ENCODE measurements at places on chromosomes 3 and 15.

- DNase-seq: no peak
Measured at GRCh38 chr15:78767331-78767951, 43.8 kb downstream of the ADAMTS7 start.

- no peak for DNase-seq
Measured at GRCh38 chr3:16825617-16826204, 59.0 kb upstream of the PLCL2 start.

- DNase-seq: no peak
Measured at GRCh38 chr3:151121016-151121415, 35.6 kb downstream of the MED12L start.

DNA sequence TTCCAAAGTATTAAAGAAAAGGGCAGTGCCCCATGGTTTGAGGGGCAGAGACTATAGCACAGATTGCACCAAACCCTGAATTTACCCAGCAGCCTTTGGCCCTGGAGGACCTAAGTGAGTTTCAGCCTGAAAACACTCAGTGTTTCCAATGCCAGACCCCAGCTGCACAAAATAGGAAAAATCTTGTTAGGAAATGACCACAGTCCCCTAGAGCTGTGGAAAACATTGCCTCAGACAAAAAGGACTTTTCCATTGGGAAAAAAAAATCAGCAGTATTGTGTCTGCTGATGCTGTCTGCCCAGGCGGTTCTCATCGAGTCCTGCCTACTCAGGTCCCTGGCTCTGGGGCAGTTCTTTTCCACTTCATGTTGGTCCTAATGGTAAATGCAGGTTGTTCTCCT lies 121.7 kb upstream of the DLG1 start:
- DNase-seq: no peak

- no peak for DNase-seq
Measured at GRCh38 chr3:128494367-128494650, 1.3 kb upstream of the GATA2 start.

DNA sequence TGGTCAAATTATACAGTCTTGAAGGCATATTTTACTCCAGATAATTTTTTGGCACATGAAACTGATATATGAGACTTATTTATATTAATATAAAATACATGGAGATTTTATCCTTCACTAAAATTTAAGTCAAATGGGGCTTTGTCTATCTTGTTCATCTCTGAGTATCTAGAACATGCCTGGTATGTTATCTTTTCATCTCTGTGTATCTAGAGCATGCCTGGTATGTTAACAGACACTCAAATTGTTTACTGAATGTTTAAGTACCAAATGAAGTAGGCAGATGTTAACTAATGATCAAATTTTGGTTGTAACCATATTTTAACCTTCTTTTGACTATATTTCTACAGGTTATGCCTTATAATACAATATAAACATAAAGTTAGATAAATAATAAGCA lies 7.7 kb downstream of the GTF2A2 start:
- no peak for DNase-seq

- no peak for DNase-seq
Measured at GRCh38 chr15:101062471-101063171, 143.5 kb downstream of the LRRK1 start.

DNA sequence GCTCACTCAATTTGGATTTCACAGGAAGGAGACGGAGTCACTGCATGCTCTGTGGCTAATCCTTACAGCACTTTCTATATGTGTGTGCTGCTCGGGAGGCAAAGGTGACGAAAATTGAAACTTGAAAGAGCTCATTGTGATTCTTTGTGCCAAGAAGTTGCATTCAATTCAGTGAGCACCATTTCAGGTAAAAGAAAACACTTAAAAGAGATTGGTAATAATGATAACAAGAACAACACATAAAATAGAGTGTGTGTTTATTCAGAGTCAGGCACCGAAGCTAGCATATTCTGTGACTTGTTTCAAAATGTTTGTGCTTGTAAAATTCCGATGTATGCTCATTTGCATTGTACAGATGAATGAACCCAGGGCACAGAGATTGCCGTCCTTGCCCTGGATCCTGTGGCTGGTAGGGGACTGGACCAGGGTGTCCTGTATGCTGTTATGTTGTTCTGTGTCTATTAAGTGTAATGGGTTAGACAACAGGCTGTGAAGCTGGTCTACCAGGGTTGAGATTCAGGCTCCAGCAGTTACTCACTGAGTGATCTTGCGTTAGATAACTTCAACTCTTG lies 193.3 kb upstream of the PROK2 start:
- no peak for DNase-seq

DNA sequence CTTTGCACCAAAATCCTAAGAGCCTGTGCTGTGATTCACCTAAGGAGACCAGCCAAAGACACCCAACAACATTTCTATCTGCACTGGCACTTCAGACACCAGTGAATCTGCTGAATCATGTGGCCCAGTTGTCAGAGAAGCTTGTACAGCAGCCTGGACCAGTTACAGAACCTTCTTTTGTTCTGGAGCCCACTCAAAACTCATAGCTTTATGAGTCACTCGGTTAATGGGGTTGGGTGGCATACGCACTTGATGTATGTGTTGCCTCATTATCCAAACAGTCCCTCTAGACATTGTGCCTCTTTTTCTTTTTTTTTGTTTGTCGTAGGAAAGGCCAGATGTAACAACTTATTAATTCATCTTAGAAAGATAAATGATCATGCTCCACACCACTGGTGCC lies 25.6 kb upstream of the GOLGA6L2 start:
- no peak for DNase-seq

DNA sequence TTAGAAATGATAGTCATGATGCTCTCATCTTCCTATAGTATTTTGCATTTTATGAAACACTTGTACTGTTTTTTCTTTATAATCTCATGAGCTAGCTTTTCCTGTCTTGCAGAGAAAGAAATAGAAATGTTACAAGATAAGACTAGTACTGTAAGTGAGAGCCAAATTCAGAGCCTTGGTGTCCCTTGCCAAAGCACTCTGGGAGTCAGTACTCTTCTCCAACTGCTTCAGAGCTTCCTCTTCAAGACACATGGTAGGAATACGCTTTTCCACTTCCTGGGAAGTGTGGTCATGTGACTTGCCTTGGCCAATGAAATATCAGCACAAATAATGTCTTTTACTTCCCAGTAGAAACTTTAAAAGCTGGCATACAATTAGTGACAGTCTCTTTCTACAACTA lies 112.4 kb downstream of the SEMA6D start:
- DNase-seq: no peak

- no peak for DNase-seq
Measured at GRCh38 chr3:106792716-106793115, 584.5 kb upstream of the CCDC54 start.

- no peak for DNase-seq
Measured at GRCh38 chr3:65170390-65171042, 482.7 kb upstream of the ADAMTS9 start.

GRCh38 chr15:39144051-39144450 lies 436.8 kb upstream of the THBS1 start:
- DNase-seq: no peak

DNA sequence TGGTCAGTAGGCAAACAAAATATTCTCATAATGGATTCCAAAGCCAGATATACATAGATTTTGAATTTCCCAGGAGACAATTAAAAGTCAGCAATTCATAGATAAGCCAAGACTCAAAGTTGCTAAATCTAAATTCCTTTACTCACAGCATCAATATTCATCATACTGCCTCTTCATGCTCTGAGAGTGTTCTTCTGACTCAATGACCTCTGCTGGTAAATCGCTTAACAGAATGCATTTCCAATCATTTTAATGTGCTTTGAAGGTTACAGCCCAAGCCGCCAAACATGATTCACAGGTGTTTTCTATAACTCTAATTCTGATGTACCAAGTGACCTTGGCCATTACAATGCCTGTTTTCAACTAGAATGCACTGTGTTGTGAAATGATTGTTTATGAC lies 24.2 kb upstream of the SLC4A7 start:
- DNase-seq: no peak

- DNase-seq: no peak
Measured at GRCh38 chr3:159649951-159650350, 338.7 kb upstream of the IL12A start.

DNA sequence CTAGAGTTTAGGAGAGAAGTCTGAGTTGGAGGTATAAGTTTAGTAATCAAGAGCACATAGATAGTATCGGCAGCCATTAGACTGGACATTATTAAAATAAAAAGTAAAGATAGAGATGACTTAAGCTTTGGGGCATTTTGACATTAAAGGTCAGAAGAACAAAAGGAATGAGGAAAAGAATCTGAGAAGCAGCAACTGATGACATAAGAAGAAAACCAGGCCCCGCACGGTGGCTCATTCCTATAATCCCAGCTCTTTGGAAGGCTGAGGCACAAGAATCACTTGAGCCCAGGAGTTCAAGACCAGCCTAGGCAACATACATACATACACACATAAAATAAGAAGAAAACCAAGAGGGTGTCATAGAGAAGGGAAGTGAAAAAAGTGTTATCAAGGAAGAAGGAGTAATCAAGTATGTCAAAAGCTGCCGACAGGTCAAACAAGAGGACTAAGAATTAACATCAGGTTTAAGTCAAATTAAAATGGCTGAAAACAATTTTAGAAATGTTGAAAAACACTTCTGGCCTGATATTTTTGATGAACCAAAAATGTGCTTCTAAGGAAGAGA lies 38.9 kb downstream of the ACAP2 start:
- DNase-seq: no peak

- DNase-seq: no peak
Measured at GRCh38 chr3:81364411-81364810, 397.0 kb downstream of the GBE1 start.

DNA sequence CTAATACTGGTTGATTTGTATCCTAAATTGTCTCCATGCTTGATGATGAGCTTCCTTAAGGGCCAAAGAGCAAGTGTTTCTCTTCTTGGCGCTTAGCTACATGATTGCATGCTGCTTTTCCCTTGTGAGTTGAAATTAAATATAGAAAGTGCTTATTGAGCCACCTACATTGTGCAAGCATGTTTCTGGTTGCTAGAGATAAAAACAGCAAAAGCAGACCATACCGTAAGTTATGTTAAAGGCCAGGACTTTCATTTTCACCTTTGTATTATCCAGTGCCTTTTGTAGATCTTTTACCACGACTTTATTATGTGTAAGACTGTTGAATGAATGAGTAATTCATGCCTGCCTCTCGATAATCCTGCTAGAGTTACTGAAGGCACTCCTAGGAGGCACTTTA lies 41.9 kb upstream of the CCNB2 start:
- DNase-seq: no peak

- no peak for DNase-seq
Measured at GRCh38 chr3:155549087-155549486, 195.8 kb downstream of the PLCH1 start.

DNA sequence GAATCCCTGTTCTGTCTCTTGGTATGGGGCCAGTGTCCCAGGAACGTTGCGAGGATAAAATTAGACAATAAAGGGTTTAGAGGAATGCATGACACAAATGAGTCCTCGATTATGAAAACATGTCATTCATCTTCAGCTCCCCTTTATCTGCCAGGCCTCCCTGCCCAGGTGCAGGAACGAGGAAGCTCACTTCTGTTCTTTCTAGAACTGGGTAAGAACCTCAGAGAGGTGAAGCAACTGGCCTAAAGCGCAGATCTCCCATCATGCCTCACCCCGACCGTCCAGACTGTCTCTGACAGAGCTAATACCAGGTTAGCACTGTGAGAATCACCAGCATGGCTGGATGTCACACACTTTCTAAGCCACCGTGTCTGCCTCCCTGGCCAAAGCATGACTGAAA lies 1.5 kb upstream of the ITIH1 start:
- DNase-seq: no peak

DNA sequence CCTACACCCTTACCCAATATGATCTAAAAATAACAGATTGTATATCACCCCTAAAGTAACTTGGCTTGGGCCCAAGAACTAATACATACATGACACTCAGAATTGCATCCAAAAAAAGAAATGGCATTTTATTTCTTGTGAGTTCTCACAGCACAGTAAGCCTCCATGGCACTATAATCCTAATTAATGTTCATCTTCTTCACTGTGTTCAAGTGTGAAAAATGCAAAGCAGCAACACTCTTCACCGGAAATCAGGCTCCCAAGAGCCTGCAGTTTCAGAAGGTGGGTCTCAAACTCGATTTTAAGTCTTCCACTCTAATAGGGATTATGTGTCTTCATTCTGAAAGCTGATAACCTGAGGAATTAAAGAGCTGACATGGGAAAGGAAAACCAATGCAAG lies 142.8 kb upstream of the TSC22D2 start:
- DNase-seq: no peak

DNA sequence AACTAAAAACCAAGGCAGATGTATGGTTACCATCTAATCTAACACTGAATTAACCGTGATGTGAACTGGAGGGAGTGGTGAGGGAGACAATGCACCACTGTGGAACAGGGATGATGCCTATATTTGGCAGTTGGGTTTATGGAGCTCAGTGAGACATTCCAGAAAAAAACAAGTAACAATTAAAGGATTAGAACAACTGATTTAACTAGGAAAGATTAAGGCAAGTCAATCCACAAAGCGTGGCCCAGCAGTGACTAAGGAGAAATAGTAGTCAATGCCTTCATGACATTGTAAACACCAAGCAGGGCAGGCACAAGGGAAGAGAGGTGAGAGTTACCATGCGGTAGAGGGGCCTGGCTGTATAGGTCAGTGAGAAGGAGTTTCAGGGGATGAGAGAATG lies 38.1 kb downstream of the CHAC1 start:
- DNase-seq: no peak

DNA sequence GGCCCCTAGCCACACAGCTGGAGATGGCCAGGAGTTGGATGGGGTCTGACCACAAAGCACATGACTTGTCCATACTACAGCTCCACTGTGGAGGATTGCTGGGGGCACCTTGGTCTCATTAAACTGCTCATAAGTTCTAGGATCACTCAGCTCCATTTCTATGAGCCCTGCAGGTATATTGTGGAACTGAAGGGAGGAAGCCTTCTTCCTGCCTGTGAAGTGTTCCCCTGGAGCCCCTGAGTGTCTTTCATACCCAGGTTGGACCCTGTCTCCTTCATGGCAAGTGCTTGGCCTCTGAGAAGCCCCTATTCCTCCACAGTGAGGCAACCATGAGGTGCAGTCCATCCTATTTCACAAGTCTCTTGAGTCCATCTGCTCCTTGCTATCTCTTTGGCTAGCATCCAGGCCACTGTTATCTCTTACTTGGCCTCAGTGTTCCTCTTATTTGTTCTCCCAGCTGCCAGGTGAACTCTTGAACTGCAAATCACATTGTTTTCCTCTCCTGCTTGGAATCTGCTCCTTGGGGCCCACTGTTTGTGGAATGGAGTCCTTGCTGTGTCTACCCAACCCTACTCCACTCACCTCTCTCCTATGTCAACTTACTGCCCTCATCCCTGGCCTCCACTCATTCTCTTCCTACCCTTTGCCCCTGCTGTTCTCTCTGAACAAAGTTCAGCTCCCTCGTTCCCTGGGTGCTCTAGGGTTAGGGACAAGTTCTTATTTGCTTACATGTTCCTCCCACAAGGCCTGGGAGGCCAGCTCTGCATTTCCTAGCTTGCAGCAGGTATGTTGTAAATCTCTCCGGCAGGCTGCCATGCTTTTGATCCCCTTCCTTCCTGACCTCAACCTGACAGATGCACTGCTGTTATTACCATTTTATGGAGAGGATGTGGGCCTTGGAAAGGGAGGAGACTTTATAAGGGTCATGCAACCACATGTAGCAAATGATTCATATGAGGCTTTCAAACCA lies 1.2 kb downstream of the ACOX2 start:
- no peak for DNase-seq

Measured in activated CD4-positive, CD25-positive, alpha-beta regulatory T cell treated with anti-CD3 and anti-CD28 coated beads, Interleukin-2, amount 50 U/mL, for 72 hours (primary cell).